ENCODE measurements at places on chromosomes 13 and 19.
A peak's percentile ranks its signal among the peaks of the same experiment; 100 is the strongest.

DNA sequence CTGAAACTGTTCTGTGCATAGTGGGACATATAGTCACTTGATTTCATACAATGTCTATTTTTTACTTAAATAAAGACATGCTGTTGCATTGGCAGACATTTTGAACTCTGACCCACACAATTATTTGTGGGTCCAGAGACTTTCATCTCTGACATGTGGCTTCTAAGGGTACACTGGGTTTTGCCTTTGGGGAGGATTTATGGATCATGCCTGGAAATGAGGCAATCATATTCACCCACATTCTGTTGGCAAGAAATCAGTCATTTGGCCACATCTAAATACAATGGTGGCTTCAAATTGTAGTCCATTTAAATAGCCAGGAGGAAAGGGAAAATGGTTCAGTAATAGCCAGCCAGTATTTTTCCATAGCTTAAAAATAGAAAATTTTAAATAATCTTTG is 238.3 kb upstream of the KLF12 start:
- DNase-seq, result no peak

DNA sequence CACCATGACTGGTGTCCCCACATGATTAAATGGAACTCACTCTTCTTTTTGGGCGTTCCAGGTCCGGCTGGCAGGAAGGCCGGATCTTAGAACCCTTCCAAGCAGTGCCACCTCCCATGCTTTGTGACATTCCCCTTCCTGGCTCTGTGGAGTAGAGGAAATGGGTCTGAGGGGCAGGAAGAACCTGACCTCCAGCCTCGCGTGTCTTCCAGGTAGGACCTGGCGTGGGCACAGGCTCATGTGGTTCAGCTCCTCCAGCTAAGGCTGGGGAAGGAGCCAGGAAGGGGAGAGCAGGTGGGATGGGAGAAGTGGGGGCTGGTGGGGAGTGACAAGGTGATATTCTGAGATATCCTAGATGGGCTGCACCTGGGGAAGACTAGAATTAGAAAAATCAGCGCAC is 2.1 kb downstream of the TMEM255B start:
- no peak for DNase-seq

- peak; percentile 80 for DNase-seq
These were observed 4.8 kb downstream of the FCHO1 start for GRCh38 chr19:17755977-17756670.

DNA sequence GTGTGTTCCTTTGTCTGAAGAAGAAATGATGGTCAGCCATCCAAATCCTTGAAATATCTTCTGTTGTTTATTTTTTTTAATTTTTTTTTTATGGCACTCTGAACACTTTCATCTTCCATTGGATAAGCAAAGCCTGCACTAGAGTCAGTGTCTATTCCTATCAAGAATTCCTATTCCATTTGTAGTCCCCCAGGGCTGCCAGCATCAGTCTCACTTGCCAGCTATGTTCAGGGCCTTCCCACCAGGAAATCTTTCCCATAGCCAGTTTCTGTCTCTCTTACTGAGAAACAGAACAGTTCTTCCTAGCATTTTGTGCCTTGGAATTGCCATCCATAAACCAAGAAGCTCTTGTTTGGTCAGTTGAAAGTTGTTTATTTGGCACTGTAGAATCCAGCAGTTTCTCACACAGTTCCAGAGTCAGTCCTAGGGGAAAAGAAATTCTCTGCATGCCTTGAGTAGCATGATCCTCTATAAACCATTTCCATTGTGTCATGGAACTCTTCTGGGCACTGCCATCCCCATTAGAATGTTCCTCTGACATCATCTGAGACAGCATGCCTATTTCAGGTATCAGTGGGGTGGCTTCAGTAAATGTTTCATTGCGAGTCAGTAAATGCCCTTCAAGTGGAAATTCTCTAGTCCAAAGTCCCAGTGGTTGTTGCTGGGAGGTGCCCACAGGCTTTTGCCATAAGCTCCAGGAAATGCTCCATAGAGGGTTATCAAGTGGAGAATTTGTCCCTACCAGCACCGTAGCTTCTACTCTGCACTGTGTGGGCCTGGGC is 18.7 kb upstream of the SPRYD7 start:
- no peak for DNase-seq

GRCh38 chr19:30530751-30531150 is 158.6 kb downstream of the ZNF536 start:
- DNase-seq, result no peak

DNA sequence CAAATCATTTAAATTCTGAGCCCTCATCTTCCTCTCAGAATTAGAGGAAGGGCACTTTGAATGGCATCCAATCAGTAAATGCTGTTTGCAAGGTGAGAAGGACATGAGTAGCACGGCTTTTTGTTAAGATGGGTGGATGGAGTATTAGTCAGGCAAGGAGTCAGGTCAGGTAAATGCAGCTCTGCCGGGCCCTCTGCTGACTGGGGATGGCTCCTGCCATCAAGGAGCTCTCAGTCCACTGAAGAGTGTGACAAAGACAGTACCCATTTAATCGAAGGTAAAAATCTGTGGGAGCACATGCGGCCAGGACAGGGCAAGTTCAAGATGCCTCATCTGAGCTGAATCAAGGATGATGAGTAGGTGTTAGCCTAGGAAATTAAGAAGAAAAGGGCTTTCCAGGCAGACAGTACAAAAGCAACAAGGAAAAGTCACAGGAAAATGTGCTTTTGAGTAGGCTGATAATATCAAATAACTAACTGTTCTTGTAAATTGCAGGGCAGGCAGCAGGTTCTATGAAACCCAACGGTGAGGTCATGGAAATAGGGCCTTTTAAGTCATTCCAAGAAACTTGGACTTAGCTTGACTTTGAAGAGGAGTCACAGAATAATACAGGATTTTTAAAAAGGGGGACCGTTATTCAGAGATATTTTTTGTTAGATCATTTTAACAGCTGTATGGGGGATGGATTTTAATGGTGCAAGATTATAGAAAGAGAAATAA is 670.5 kb upstream of the ARGLU1 start:
- no peak for DNase-seq

DNA sequence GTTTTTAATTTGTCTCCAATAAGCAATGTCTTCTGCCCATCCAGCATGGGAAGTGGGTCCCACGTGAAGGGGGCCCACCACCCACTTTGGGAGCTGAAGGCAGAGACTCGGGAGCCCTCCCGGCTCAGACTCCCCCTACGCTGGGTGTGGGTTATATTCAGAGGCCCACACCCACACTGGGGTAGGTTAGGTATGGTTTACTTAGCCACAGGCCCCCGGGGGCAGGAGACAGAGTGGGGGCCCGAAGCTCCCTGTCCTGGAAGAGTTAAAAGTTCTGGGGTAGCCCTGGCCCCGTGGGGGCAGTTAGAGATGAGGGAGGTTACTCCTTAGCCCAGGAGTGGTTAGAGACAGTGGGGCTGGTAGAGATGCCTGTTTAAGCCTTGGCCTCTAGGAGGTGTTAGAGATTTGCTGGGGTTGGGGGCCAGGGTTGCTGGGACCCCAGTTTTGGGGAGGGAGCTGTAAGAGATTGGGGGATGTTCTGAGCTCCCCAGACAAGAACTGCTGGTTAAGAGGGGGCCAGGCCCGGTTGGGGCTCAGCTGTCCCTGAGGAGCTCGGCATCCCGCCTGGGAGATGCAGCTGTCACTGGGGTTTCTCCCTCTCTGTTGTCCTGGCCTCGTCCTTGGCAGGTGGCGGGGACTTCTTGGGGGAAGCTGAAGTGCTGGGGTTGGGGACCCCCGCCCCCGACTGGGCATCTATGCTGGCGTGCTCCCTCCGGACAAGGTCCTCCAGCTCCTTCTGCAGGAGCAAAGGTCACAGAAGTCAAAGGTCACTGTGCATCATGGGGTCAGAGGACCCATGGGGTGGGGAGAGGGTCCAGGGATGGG is 712 bp upstream of the RINL start:
- no peak for DNase-seq

DNA sequence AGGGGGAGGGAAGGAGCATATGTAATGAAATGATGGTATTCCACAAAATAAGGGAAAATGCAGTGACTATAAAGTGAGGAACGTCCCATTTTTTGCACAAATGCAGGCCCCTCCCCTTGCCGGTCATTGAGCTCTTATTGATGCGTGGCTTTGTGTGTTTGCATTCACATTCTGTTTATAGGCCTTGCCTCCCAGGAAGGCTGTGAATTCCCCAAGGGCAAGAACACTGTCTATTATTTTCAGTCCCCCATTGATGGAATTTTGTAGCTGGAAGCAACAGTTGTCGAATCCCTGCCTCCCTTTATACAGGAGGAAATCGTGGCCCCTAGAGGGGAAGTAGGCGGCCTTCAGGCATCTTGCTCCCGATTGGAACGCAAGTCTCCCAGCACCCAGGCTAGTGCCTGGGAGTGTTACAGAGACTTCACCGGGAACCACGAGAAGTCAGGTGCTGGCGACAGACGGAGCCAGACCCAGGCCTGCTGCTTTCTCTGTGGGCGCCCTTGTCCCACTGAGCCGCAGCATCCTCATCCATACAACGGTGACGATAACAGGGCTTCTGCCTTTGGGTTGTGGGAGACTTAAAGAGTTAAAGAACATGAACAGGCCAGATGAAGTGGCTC is 6.9 kb downstream of the SBSN start:
- no peak for DNase-seq

GRCh38 chr13:49853535-49853934 is 61.1 kb upstream of the KPNA3 start:
- DNase-seq, result no peak

DNA sequence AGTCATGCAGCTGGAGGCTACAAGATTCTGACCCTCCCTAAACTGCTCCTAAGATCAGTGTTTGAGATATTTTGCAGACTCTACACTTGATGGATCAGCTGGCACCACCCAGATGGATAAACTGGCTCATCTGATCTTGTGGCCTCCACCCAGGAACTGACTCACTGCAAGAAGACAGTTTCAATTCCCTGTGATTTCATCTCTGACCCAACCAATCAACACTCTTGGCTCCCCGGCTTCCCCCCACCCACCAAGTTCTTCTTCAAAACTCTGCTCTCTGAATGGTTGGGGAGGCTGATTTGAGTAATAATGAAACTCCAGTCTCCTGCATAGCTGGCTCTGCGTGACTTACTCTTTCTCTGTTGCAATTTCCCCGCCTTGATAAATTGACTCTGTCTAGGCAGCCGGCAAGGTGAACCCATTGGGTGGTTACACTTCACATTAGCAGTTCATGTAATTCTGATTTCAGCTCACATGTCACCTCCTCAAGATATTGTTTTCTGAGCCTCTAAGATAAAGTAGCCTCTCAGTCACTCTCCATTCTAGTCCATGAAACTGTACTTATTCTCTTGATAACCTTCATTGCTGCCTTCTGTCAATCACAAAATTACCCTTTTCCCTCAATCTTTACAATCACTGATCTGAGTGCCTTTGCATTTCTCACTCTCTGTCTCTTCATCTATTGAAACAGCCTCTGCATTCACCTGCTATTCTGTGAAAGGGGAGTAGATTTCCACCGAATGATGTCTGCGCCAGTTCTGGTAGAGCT is 9.9 kb upstream of the FPR3 start:
- peak; percentile 68 for DNase-seq

DNA sequence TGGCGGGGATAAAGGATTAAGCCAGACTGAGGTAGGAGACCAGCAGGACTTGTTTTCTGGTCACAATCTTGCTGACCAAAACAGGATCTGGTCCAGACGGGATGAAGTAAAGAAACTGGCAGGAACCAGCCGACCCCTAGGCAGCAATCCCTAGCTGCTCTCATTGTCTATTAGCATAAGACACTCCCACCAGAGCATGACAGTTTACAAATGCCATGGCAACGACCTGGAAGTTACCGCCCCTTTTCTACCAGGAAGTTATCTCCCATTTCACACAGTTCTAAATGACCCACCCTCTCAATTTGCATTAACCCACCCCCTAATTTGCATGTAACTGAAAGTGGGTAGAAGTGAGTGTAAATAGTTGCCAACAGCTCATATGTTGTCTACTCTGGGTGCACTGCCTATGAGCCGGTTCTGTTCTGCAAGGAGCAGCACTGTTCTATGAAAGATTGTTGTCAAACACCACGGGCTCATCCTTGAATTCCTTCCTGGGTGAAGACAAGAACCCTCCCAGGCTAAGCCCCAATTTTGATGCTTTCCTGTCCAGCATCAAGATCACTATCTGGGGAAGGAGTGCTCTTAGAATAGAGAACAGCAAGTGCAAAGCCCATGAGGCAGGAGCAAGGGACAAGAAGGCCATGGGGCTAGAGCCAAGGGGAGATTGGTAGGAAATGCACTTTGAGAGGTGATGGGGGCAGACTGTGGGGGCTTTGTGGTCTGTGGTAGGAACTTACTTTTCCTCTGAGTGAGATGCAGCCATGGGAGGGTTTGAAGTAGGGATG is 13.9 kb upstream of the FBXO27 start:
- no peak for DNase-seq

GRCh38 chr13:36146511-36147269 is 15.5 kb upstream of the DCLK1 start:
- DNase-seq, result no peak

- DNase-seq, result no peak
These were observed 16.9 kb downstream of the SMARCA4 start for GRCh38 chr19:10977742-10978092.

GRCh38 chr19:29499261-29499920 is 26.4 kb upstream of the VSTM2B start:
- DNase-seq, result no peak

GRCh38 chr19:16266586-16266942 is 58.1 kb upstream of the KLF2 start:
- DNase-seq, result peak; percentile 85
